ENCODE measurements at places on chromosomes 6 and 20. TPM values are rescaled to one million over a fixed set of nuclear protein-coding genes. Genes with fewer than 3 reads are reported as not detected.

RPS6KA2 gene
- total RNA-seq = 109 TPM

TSPO2 gene
- total RNA-seq = not detected

TCF21 gene
- total RNA-seq = not detected

NFKBIE gene
- total RNA-seq = 15.3 TPM

SGK2 gene
- total RNA-seq = 0.56 TPM

PXT1 gene
- not detected for total RNA-seq

CLPSL1 gene
- not detected for total RNA-seq

BAK1 gene
- 11.5 TPM for total RNA-seq

MYL9 gene
- total RNA-seq = 2.0 TPM

TREM2 gene
- total RNA-seq = not detected

KIF6 gene
- total RNA-seq = 1.1 TPM

HLA-DRB1 gene
- 0.34 TPM for total RNA-seq

GNAS-AS1 gene
- total RNA-seq = 11.7 TPM

TFAP2A gene
- total RNA-seq = 0.32 TPM

PDE7B gene
- total RNA-seq = not detected

MYBL2 gene
- total RNA-seq = 19.0 TPM

TPBG gene
- 1.4 TPM for total RNA-seq

RNF146 gene
- total RNA-seq = 71.1 TPM

Data from glutamatergic neuron (in vitro differentiated cells).